RCC 7860 (cell line): ENCODE measurements at places on chromosomes 16 and 17.
A peak's percentile ranks its signal among the peaks of the same experiment; 100 is the strongest.

DNA sequence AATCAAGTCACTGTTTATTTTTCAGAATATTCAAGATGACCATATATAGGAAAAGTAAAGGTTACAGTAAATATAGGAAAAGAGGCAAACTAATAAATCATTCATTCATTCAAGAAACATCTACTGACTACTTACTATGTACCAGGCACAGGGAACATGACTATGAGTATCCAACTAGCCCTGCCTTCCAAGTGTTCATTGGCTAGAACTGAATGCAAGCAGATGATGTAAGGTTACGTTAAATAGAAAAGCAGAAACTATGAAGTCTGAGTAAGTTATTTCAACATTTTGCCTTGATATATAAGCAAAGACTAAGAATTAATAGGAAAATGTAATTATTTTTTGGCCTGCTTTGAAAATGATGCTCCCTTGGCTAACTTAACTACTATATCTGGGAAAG lies 36.7 kb downstream of the SPAG9 start:
- no peak for DNase-seq

DNA sequence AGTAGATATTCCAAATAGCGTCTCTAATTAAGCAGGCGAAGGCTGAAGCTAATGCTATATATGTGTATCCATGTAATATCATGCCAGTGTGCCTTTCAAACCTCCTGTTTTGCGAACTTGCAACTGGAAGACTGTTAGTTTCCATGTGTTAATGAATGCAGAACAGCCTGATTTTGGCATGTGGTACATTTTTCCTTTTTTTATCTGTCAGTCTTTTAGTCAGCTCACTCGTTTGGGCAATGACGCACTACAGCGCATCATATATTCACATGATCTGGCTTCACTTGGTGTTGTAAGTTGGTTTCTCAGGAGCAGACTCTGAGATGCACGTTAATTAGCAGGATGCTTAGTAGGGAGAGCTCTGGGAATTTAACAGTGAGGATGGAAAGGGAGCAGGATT lies 210.4 kb upstream of the CA10 start:
- DNase-seq: no peak

DNA sequence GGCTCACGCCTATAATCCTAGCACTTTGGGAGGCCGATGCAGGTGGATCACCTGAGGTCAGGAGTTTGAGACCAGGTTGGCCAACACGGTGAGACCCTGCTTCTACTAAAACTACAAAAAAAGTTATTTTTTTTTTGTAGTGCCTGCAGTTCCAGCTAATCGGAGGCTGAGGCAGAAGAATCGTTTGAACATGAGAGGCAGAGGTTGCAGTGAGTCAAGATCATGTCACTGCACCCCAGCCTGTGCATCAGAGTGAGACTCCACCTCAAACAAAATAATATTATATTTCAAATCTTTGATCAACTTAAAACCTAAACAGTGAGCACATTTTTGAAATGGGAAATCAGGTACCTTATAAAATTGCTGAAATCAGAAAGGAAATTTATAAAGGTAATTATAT lies 36.5 kb downstream of the NCOR1 start:
- no peak for DNase-seq

DNA sequence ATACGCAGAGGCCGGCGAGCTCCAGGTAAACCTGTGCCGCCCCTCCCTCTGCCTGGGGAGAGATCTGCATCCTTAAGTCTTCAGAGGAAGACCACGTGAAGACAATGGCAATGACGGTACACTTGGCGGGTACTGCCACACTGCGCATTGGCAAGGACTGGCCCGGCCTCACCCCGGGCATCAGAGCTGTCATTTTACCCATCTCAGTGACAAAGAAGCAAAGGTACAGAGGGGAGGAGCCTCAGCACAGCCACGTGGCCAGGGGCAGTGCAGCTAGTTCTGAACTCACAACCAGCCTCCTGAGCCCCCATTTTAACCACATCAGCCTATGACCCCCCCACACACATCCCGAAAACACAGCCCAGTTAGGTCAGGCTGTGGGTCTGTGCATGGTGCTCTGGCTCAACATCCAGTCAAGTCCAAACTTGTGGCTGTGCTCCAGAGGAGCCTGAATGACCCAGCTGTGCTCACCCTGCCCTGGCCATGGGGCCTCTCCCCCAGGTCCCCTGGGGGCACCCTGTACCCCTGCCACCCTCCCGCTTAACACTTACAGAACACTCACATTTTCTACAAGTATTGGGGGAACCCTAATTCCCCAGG lies 80.6 kb downstream of the C16orf95 start:
- no peak for DNase-seq

GRCh38 chr17:3157218-3157617 lies 29.9 kb upstream of the OR1G1 start:
- DNase-seq: no peak

GRCh38 chr16:66318505-66318904 lies 48.0 kb upstream of the CDH5 start:
- DNase-seq: no peak

DNA sequence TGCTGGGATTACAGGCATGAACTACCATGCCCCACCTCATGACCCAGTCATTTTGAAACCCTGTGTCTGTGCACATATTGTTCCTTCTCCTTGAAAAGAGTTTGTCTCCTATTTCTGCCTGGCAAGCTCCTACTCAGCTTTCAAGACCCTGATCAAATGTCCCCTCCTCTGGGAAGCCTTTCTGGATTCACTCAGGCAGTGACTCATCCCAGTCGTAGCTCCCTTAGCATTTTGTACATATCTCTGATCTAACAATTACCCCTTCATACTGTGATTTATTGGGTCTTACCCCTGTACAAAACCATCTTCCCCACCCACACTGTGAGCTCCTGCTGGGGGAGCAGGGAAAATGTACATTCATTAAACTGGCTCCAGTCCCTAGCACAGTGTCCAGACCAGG lies 18.1 kb upstream of the ABCC12 start:
- no peak for DNase-seq

DNA sequence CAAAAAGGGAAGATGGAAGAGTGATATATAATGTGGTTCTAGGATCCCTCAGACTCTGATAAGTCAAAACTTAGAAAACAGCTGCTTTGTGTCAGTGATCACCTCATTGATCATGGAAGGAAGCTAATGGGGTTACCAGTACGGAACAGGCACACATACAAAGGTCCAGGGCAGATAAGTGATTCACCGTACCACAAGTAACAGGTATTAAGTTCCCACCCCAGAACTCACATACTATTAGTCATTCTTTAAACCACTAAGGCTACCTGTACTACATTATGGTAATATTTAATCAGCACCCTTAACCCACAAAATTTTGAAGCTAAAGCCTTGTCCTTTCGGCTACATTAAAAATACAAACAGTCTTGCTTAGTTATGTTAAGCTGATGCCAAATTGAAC lies 17.4 kb downstream of the RNF43 start:
- DNase-seq: no peak

GRCh38 chr17:81111066-81111465 lies 54.2 kb upstream of the PVALEF start:
- DNase-seq: no peak

DNA sequence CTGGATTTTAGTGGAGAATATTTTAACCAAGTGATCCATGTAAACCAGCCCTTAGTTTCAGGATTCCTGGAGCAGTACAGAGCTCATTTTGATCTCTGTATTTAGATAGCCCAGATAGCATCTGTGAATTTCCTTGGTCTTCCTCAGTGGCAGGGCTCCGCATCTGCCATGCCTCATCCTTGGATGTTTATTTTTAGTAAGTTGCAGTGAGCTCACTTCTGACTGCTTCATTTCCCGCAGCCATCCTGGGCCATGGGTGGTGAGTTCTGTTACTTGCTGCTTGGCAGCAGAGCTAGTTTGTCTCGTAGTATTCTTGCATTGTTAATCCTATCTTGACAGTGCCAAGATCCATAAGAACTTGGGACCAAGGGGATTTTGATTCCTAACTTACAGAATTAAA lies 33.7 kb downstream of the IST1 start:
- DNase-seq: peak; percentile 31

GRCh38 chr17:33695431-33695830 lies 402.3 kb upstream of the ASIC2 start:
- no peak for DNase-seq

GRCh38 chr17:63955791-63956190 lies 16.9 kb downstream of the SCN4A start:
- no peak for DNase-seq

DNA sequence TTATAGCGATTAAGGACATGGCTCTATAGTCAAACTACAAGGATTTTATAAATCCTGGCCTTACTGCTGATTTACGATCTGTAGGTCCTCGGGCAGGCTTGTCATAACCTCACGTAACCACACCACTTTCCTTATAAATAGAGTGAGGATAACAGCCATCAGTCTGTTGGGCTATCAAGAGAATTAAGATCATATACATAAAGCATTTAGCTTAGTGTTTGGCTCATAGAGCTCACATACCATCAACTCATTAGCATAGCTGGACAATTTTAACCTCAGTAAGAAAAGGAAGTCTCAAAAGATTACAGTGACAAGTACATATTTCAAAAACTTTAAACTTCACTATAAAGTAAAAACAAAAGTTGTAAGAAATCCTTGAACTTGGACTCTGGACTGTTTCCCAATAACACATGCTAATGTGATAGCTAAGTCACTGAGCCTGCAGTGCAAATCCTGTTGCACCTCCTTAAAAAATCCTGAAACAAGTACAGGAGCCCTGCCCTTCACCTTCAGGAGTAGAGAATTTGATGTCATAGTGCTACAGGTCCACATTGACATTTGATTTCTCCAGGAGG lies 20.8 kb upstream of the CLEC3A start:
- DNase-seq: no peak
